ENCODE measurements at places on chromosomes 4 and X. TPM values are rescaled to one million over a fixed set of nuclear protein-coding genes. Genes with fewer than 3 reads are reported as not detected.

Gene ETDA
- total RNA-seq = not detected

Gene UBA1
- total RNA-seq = 437 TPM

Gene SAT1
- 27.4 TPM for total RNA-seq

Gene QRFPR
- total RNA-seq = 32.2 TPM

Gene SPATA4
- not detected for total RNA-seq

Gene ADH4
- total RNA-seq = not detected

Gene HOPX
- not detected for total RNA-seq

Gene MAGEB10
- total RNA-seq = not detected

Gene SPIN2A
- total RNA-seq = 3.7 TPM

Gene PRR32
- not detected for total RNA-seq

Gene SUPT20HL2
- total RNA-seq = not detected

Gene FMR1NB
- total RNA-seq = not detected

Data from A673 (cell line).